Activated gamma-delta T cell treated with anti-CD3 and anti-CD28 coated beads, Interleukin-2, amount 50 U/mL, for 16 hours (primary cell): ENCODE measurements at places on chromosomes 4 and X.

DNA sequence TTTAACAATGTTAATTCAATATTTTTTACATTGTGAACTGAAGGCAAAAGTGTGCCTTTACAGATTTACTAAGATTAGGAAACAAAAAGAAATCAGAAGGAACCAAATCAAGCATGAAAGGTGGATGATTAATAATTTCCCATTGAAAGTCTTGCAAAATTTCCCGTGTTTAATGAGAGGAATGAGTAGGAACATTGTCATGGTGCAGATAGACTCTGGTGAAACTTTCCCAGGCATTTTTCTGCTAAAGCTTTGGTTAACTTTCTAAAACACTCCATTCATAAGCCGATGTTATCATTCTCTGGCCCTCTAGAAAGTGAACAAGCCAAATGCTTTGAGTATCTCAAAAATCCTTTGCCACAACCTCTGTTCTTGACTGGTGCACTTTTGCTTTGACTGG is 1522.8 kb upstream of the PABPC4L start:
- no peak for DNase-seq

DNA sequence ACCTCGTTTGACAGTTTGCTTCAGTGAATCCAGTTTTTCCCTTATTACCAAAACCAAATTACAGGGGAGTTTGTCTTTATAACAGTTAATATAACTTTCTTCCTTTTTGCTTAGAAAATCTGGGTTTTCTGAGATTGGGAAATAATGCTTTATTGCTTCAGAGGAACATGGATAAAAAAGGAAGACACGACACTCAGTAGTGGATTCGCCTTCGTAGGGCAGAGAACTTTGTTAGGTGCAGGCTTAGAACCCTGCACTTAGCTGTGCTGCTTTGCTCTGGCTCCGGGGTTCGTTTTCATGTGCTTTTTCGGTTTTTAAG is 188.2 kb downstream of the SOWAHB start:
- DNase-seq = no peak

DNA sequence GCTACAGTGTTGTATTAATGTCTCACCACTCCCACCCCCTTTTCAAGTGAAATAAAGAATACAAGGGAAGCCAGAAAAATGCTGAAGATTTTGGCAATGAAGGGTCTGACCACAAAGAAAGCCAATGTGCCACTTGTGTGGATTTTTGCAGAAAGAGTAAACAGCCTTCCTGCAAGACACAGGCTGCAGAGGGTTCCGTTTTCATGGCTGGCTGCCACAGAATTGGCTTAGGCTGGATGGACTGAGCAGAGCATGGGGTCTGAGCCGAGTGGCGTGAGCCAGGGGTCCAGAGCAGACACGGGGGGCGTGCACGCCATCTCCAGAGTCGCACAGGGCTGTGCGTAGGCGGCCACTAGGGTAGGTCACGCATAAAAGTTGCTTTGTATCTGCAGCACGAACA is 69.2 kb downstream of the MTNR1A start:
- DNase-seq = no peak

GRCh38 chrX:121733514-121733913 is 686.1 kb downstream of the GLUD2 start:
- DNase-seq = no peak

DNA sequence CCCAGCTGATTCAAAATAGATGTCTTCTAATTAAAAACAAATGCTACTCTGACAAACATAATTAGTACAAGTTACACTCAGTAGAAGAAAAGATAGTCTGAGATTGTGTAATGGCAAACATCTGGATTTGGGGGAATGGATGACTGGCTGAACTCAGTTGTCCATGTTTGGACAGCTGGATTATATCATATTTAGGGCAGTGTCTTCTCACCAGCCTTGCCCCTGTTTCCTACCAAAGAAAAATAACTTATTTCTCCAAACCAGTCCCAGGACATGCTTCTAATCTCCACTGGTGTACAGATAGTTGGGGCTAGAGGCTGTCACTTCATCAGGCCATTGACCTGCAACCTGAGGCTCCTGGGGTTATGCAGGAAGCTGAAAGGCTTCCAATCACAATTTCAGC is 237.3 kb downstream of the USP46 start:
- no peak for DNase-seq

DNA sequence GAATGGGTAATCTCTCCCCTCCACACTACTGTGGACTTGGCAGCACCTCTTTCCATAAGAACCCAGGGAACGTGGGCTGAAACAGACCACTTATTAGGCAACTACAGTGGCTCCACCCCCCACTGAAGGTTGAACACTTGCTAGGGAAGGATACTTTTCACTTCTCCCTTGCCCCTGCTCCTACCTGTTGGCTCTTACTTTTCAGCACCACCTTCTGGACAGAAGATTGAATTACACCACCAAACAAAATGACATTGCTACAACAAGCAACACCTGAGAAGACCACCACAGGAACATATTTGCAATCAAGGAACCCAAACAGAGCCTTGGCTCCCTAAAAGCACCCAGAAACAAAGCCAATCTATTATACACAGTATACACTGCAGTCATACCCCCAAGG is 132.1 kb upstream of the CXCL13 start:
- DNase-seq = no peak

DNA sequence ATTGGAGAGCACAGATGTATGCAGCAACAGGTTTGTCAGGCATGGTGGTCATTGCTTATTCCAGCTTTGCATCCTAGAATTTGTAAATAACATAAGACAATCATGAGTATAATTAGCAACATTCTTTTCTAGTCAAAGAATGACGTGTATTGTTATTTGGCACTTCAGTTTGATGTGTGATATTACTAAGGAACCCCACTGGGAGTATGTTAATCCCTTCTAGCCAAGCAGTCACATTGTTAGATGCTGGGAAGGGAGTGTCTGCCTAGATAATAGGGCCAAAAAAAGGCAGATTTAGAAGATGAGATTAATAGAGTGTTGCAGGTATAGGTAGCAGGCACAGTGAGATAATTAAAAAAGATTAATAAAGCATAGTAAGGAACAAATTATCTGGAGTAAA is 159.2 kb upstream of the WDFY3 start:
- no peak for DNase-seq

- no peak for DNase-seq
These were observed 223.0 kb upstream of the GPC4 start for GRCh38 chrX:133638285-133638684.

DNA sequence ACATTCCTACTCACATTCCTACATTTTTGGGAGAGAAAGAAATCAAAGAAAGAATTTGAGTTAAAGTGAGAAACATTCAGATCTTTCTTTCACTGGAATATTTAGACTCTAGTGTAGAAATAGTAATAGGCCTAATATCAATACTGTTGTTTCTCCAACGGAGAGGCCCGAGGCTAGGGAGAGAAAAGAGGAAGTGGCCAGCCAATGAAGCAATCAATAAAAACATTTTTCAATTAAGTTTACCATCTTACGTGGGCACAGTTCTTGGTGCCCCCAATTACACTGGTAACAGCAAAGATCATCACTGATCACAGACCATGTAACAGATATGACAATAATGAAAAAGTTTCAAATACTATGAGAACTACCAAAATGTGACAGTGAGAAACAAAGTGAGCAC is 281.4 kb downstream of the GPM6A start:
- no peak for DNase-seq

DNA sequence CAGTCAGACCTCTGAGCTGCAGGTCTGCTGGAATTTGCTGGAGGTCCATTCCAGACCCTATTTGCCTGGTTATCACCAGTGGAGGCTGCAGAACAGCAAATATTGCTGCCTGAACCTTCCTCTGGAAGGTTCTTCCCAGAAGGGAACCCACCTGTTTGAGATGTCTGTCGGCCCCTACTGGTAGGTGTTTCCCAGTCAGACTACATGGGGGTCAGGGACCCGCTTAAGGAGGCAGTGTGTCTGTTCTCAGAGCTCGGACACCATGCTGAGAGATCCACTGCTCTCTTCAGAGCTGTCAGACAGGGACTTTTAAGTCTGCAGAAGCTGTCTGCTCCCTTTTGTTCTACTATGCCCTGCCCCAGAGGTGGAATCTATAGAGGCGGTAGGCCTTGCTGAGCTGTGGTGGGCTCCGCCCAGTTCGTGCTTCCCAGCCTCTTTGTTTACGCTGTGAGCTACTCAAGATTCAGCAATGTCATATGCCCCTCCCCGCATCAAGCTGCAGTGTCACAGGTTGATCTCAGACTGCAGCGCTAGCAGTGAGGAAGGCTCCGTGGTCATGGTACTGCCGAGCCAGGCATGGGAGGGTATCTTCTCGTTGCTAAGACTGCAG is 44.1 kb upstream of the KDR start:
- no peak for DNase-seq

DNA sequence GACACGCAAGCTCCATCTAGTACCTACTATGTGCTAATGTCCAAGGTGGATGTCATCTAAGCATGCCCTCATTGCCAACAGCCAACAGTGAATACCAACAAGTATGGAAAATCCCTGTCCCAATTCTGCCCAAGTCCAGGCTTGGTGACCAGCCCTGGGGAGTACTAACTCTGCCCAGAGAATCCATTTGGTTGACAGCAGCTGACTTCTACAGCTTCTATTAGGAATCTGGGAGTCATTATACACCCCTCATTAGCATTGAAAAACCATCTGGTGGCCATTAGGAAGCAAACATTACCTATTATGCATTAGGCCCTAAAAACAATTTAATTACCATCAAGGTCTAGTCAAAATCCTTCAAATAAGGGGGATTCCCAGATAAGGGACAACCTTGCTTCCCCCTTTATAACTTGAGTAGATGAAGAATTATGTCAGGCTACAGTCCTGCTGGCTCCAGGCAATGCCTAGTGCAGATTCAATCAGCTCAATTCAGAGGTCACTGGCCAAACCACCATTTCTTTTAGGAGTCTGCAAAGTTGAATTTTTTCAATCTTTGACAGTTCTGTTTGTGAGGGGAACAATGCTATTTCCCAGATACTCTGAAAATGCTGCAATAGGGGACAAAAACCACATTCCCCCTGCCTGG is 228.0 kb upstream of the LDB2 start:
- no peak for DNase-seq

- DNase-seq = no peak
These were observed 33.9 kb downstream of the USP46 start for GRCh38 chr4:52625216-52625615.

DNA sequence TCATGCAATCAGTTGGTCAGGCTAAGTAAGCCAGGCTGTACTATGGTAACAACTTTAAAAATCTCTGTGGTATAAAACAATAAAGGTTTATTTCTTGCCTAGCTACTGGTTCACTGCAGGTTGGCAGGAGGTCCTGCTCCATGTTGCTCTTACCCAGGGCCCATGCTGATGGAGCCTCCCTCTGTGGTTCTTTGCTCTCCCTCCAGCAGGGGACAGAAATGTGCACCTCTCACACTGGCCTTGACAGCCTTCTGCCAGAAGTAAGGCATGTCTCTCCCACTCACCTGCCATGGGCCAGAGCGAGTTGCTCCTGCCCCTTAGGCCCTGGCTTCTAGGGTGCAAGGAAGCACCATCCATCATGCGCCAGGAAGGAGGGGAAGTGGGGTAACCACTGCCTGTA is 31.1 kb downstream of the CLDN22 start:
- DNase-seq = no peak

DNA sequence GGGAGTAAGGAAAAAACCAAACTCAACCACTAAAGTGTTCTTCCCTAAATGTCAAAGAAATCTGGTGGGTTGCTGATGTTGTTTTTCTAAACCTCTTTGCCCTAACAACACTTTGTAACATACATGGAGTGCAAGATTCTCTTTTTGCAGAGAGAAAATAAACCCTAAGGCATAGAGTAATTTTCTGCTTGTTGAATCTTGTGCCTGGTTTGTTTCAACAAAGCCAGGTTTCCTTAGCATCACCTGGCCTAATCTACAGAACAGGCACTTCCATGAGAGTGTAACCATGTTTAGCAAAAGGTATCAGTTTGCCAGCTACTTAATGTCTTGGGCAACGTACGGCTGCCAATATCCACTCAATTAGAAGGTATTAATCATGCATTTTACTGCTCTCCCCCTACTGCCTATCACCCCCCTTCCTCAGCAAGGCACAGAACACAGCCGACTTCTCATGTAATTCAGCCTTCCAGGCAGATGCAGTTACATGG is 219.2 kb downstream of the MAML3 start:
- DNase-seq = no peak
